SK-N-DZ (cell line): ENCODE measurements at places on chromosomes 1 and 21.

DNA sequence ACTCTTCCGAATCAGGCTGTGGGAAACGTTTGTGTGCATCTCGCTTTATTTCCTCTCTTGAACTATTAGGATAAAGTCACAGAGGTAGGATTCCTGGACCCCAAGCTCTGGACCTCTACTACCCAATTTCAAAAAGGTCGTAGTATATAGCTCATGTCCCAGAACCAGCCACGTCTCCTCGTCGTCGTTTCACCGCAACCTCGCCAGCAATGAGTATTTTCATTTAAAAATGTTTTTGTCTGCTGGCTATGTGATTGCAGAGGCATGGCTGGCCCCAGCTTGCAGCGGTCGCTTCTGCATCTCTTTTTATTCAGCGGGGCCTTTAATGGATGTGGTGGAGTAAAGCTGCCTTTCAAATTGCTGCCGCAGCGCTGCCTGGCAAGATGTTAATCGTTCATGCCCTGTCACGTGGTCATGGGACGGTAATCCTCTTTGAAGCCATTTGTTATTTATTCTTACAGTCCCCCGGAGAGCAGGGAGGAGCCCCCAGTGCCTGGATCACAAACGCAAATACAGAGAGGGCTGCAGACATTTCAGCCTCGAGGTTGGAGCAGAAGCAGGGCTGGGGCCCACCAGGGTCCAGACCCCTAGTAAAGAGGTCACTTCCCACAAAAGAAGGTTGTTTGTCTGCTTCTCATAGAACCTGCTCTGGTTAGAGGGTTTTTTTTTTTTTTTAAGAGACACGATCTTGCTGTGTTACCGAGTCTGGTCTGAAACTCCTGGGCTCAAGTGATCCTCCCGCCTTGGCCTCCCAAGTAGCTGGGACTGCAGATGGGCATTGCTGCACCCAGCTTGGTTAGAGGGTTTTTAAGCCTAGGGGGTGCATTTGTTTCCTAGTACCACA is 11.6 kb upstream of the NPHP4 start:
- DNase-seq: peak; percentile 71

DNA sequence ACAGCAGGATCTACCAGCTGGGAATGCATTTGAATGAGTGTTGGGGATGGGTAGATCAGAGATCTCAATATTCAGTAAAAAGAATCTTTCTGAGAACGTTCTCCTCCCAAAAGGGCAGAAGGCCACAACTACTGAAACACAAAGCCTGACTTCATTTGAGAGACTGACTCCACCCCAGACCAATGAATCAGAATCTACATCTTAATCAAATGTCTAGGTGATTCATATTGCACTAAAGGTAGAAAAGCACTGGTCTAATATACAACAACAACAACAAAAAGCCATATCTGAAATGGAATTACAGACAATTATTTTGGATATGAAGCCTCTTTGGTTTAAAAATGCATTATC is 123.9 kb downstream of the SMYD3 start:
- DNase-seq: no peak

DNA sequence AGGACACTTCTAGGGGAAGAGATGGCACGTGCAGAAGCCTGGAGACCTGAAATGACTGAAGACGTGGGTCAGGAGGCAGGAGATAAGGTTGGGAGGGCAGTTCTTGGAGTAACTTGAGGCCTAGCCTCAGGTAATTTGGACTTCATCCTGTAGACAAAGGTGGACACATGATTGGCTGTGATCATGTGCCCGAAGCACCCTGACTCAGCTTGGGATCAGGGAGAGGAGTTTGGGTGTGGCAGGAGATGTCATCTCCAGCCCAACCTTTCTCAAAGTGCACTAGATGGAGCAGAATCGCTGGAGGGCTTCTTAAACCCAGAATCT is 1.5 kb downstream of the SLC66A1 start:
- DNase-seq: no peak

DNA sequence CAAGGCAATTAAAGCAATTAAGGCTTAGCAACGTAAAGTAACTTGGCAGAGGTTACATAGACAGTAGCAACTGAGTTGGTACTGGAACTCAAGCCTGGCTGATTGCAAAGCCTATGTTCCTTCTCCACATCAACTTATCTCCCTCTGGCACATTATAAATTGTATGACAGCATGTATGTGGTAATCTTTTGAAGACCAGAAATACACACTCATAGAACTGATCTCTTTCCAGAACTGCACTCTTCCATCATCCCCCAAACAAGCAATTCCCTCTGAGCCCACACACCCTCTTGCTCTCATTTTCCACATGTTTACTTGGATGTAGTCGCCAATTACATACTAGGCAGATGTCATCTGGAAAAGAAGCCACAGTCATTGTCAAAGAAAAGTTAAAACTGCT is 502.2 kb downstream of the PLPP3 start:
- DNase-seq: no peak

DNA sequence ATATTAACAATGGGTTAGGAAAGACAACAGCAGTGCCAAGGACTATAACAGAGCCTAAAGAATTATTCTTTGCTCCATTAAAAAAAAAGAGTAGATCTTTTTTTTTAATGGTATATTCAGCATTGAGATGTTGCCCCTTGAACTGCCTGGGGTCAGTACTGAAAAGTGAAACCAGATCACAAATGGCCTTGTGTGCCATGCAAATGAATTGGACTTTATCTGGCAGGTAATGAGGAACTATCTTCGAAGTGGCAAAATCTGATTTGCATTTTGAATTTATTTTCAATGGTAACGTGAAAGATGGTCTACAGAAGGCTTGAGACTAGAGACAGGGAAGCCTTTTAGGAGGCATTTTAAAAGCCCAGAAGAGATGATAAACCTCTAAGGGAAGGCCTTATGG is 21.4 kb upstream of the PKN2 start:
- DNase-seq: no peak

DNA sequence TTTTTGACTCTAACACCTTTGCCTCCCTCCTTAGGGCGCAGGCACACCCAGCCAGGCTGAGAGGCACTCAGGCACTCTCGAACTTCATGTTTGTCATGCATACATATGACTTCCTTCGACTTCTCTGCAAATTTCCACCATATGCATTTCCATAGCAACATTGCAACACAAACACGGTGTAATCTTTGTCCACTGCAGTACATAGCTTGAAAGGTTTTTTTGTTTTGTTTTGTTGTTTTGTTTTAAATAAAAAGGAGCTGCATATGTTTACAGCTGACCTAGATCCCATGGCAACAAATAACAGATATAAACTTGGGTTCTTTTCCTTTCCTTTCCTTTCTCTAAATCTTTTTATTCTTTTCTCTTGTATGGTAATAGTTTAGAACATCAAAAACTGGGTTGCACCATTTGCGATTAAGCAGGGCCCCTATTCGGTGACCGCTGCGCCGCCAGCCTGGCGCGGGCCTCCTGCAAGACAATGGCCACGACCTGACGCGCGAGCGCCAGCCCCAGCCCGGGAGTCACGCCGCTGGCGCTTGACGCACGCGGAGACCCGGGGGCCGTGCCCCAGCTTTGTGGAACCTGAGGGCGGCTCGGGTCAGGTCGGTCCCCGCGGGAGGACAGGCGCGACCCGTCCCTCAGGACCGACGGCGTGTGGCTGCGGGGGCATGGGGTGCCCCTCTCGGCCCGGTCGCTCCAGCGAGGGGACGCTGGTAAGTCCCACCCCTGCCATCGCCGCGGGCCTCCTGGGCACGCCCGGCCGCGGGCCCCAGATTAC is 35.2 kb downstream of the CCN1 start:
- no peak for DNase-seq

DNA sequence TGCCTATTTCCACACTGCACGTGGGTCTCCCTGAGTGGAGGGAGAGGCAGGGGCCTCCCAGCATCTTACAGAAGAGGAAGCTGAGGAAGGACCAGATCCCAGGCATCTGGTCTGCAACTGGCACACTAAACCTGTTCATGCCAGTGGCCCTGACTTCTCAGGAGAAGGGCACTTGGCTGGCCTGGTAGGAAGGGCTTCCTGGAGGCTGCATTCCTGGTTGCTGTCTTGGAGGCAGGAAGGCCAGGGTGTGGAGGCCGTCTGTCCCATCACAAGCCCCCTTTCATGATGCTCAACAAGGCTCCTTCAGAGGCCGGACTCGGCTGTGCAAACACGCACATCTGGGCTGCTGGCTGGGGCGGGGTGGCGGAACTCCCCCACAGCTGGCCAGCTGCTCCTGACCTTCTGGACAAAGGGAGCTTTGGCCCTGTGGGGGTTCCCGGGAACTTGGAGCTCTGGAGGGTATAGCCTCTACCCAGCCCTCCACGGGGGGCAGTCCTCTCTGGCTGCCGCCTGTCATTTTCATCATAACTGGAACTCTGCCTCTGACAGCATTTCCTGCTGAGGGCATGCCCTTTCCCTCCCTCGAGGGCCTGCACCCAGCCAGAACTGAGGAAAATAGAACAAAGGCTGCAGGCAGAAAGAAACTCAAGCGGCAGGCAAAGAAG is 39.2 kb upstream of the POU3F1 start:
- DNase-seq: no peak

GRCh38 chr1:28466226-28466778 is 39.5 kb upstream of the RCC1 start:
- no peak for DNase-seq

DNA sequence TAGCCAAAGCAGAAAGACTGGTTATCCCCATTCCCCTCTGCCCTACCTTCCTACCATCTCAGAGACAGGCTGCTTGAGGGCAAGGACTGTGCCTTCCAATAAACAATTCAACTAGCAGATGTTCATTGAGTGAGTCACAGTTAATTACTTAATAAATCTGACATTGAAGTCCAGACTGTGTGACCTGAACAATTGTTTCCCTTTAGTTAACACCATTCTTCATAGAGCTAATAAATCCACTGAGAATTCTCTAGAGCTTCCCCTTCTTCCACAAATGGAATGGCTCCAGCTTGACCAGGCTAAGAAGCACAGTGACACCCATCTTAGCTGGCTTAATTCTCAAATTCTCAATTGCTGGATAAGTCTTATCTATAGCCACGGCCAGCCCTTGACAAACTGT is 61.9 kb upstream of the GJA5 start:
- DNase-seq: no peak

GRCh38 chr1:58905628-58906221 is 121.9 kb upstream of the JUN start:
- no peak for DNase-seq

DNA sequence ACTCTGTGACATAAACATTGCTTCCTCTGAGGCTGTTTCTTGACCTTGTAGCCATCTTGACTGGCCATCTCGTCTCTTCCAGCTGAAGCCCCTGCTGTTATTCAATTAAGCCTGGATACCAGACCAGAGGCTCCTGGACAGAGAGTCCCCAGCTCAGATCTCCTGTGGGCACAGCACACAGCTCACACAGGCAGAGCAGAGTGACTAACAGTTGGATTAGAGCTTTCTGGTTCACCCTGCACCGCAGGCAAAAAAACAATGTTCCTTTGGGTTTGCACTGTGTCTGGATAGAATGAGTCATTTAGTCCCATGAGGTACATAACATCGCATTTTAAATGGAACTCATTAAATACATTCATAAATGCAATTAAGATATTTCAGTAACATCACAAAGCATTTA is 33.4 kb upstream of the USH2A start:
- peak; percentile 80 for DNase-seq

DNA sequence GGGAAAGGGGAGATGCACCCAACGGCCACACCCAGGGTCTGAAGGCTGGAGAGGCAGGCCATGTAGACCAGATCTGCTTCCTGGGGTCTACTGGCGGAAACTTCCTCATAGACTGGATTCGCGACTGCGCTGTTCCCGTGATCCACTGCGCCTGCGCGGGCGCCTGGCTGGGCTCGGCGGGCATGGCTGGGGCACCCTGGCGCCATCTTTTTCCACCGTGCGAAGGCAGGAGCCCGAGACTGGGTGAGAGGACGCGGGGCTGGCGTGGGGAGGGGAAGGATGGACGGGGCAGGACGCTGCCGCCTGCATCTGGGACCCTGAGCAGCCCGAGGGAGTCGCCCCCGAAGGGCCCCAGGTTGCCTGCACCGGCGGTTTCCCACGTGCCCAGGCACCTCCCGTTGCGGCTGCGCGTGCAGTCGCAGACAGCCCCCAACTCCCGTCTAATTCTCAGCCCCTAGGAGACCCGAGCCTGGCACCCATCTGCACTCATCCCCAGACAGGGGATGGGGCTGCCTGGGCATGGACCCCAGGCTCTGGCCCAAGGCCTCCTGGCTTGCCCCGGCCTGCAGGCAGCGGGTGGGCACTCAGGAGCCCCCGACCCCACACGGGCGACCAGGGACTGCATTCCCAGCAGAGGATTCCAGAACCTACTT is 12.4 kb upstream of the FAM3B start:
- DNase-seq: no peak

DNA sequence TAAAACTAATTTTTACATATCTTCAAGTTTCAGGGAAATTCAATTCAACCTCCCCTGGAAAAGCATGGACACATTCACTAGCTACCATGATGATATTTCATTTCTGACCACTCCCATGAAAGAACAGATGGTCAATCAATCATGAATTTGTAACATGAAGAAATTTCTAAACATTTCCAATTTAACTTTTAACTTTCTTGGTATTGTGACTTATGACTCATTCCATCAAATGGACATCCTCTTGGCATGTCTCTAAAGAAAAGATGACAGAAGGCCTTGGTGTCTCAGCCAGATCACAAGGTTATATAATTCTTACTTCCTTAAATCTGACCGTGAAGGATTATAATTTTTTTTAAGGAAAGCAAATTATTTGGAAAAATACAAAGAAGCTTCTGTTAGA is 10.5 kb upstream of the MCOLN3 start:
- DNase-seq: no peak

DNA sequence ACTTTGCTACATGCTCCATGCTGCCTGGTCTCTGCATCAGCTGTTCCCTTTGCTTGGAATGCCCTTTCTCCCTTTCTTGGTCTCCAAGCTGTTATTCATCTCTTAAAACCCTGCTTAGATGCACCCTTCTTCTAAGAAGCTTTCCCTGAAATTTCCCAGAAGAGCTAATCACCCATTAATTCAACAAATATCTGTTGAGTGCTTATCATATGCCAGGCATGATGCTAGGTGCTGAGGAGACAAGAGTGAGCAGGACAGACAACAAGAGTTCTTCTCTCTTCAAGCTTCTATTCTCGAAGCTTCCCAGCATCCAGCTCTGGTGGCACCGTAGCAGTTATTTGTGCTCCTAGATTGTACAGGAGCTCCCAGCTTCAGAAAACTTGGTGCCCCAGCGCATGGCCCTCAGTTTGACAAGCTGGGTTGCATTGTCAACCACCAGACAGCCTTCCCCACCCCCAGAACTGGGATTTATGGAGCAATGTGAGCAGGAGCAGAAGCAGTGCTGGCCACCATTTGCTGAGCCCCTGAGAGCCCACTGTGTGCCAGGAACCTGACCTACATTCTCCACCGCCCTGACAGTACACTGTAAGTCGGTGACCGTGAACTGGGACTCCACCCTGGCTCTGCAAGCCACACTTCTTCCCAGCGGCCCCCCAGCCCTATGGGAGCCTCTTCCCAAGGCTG is 68.0 kb upstream of the ACOT11 start:
- DNase-seq: no peak

- DNase-seq: no peak
Measured at GRCh38 chr21:35207322-35207721, 158.2 kb upstream of the RUNX1 start.

DNA sequence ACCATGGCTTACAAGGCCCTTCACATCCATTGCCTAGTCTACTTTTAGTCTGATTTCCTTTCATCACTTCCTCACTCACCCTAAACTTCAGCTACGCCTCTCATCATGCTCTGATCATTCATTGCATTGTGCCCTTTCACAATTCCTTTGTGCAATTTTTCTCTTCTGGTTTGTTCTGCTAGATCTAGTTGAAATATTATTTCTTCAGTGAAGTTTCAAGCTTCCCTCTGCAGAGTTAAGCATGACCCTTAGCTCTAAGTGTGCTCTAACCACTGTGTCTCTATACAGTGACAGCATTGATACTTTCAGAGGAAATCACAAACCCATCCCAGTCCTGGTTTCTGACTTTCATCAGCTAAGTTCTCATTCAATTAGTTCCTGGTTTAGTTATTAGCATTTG is 166.1 kb downstream of the PLA2G4A start:
- DNase-seq: no peak
